ENCODE measurements at places on chromosomes 1 and 21.

GRCh38 chr1:226034482-226034881 lies 28.0 kb upstream of the H3-3A start:
- no peak for DNase-seq

- DNase-seq, result peak; percentile 44
These were observed 148.4 kb upstream of the MAP1LC3C start for GRCh38 chr1:242147096-242147976.

GRCh38 chr1:55868026-55868425 lies 652.9 kb upstream of the USP24 start:
- DNase-seq, result no peak

DNA sequence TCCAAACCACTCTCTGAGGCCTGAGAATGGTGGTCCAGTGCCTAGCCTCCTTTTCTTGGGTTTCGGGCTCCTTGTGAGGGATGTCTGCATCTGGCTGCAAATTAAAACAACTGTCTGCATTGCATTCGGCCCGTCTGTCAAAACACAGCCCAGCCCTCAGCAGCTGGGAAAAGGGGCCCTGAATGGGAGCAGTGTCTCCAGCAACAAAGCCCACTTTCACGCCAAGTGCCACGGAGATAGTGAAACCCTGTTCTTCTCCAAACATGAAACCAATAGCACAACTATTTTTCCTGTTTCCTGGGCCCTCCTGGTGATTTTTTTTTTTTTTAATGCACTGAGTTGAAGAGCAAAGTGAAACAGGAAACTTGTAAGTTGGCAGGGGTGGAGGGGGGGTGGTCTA lies 138.4 kb downstream of the PLXNA2 start:
- no peak for DNase-seq

DNA sequence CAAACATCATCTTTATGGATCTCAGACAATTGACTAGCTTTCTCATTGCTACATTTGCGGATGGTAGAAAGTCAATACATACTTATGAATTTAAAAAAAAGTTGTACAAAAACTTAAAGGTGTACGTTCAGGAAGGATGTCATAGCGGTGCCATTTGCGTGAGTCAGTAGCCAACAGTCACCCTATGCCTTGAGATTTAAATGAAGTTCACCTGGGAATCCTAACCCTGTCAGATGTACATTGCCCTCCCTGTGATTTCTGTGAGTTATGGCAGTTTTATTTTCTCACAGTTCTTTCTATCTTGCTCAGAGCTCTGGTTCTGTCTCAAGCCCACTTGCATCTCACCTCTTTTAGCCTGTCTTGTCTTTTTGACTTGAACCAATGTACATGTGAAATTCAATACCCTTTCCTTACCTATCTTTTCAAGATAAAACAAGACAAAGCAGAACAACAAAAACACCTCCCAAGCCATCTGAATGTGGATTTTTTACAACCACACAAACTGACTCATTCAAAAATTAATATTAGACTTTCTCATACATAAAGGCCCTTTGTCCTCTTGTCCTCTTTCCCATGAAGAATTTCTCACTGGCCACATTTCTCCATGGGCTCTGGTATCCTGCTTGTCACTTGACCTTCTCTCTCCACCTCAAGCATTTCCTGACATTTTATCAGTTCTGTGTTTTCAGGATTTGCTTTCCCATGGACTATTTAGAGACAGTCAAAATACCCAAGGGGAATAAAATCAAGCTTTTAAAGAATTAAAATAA lies 25.3 kb upstream of the ZNF697 start:
- DNase-seq, result peak; percentile 21

DNA sequence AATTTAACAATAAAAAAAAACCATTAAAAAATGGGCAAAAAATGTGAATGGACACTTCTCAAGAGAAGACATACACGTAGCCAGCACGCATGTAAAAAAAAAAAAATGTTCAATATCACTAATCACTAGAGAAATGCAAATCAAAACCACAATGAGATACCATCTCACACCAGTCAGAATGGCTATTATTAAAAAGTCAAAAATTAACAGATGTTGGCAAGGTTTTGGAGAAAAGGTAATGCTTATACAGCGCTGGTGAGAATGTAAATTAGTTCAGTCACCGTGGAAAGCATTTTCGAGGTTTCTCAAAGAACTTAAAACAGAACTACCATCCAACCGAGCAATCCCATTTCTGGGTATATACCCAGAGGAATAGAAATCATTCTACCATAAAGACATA lies 1091.5 kb upstream of the B3GALT2 start:
- no peak for DNase-seq

GRCh38 chr1:69055194-69055593 lies 512.5 kb upstream of the LRRC7 start:
- DNase-seq, result peak; percentile 1

- DNase-seq, result no peak
These were observed 113.4 kb downstream of the MATN1 start for GRCh38 chr1:30609999-30610345.

DNA sequence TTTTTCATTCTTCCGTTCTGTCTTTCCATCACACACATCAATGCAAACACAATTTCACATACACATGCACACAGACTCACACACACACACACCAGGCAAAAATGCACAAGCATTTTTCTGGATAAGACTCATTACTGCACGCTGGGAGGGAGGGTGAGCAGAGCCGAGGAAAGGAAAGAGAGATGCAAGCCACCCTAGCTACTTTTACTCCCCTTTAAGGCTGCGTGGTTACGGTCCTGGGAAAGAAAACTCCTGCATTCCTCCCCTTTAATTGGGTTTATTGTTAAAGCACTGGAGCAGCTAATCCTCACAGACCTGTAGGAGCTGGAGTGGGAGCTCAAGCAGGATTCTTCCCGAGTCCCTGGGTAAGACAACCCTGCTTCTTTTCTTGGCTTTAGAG lies at the start of gene CAMK1G:
Gene CAMK1G, plus strand, starts transcription at position 307 of the 400 bp plus-strand sequence. CDS start 11,270 bp downstream, outside the sequence.
- DNase-seq, result peak; percentile 43

DNA sequence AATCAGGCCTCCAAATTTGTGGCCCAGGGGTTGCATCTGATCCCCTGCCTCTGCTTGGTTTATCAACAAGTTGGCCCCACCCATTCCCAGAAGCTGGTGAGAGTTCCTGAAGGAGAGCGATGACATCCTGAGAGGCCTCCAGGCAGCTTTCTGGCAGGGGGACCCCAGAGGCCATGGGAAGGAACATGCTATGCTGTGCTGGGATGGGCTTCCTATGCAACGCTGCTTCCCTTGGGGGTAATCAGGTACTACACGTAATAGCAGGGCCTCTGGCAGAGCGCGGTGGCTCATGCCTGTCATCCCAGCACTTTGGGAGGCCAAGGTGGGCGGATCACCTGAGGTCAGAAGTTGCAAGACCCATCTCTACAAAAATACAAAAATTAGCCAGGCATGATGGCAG lies 8.4 kb upstream of the MTF1 start:
- no peak for DNase-seq

GRCh38 chr1:209884249-209884648 lies 53.8 kb upstream of the SYT14 start:
- no peak for DNase-seq

DNA sequence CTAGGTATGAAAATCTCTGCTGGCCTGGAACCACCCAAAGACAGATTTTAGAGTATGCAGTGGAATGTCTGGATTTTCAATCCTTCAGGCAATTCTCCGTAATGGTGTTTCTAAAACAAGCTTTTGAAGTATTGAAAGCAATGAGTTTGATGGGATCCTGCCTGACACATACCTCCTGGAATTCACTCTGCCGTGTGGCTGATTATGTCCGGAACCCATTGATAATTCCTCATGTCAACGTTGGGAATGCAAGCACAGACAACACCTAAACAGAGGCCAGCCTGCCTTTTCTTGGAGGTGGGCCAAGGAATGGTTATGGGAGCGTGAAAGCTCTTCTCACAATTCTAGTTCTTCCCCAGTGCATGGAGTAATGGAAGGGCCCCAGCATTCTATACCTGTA lies 168.9 kb upstream of the HMCN1 start:
- peak; percentile 97 for DNase-seq

GRCh38 chr1:73886716-73887115 lies 311.3 kb downstream of the LRRIQ3 start:
- DNase-seq, result no peak

DNA sequence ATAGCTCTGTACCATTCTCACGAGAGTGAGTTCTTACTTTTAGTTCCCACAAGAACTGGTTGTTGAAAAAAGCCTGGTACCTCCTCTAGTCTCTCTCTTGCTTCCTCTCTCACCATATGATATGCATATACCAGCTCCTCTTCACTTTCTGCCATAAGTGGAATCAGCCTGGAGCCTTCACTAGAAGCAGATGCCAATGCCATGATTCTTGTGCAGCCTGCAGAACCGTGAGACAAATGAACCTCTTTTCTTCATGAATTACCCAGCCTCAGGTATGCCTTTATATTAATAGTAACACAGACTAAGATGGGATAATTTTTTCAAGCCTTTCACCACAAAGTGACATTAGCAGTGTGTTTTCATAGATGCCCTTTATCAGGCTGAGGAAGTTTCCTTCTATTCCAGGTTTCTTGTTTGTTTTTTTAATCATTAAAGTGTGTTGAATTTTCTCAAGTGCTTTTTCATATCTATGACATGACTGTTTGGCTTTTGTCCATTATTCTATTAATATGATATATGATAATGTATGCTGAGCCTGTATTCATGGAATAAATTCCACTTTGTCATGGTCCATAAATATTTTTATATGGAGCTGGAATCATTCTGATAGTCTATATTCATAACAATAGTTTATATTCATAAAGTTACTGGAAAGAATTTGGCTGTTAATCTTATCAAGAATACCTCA lies 40.7 kb upstream of the C1orf185 start:
- DNase-seq, result no peak

DNA sequence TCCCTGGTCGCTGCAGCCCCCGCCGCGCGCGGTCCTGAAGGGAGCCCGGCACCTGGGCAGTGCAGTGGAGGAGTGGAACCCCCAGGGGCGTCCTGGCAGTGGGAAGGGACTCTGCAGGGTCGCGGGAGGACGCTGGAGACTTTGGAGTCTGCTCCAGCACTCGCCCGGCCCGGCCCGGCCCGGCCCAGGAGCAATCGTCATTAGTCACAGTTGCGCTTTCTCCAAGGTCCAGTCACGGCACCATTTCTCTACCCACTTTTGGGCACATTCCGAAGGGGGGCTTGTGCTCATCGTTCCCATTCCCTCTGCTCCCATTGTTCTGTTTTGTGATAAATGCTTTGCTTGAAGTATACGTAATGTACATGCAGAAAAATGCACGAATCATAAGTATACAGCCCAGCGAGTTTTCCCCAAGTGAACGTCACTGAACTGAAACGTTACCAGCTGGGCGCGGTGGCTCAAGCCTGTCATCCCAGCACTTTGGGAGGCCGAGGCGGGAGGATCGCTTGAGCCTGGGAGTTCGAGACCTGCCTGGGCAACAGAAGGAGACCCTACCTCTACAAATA lies 999 bp downstream of the THAP3 start:
- no peak for DNase-seq

GRCh38 chr1:46289134-46289494 lies 14.3 kb downstream of the LRRC41 start:
- no peak for DNase-seq

DNA sequence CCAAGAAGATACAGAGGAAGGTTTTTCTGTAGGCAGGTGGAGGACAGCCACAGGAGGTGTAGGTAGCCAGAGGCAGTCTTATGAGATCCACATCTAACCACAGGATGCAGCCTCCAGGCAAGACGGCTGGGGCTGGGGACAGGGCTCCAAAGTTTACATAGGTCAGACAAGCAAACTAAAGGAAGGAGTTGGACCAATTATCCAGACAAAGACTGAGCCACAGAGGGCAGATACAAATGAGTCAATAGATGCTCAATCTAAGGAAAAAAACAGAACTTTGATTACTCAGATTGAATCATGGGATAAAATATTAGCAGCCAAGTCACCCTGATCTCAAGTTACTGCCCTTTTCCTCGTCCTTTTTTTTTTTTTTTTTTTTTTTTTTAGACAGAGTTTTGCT lies 91.6 kb downstream of the RGS7 start:
- no peak for DNase-seq

GRCh38 chr1:36771240-36771639 lies 263.1 kb downstream of the GRIK3 start:
- no peak for DNase-seq

- no peak for DNase-seq
These were observed 37.4 kb downstream of the AK5 start for GRCh38 chr1:77319036-77319705.

GRCh38 chr1:232440325-232441035 lies 189.5 kb downstream of the SIPA1L2 start:
- DNase-seq, result no peak

- no peak for DNase-seq
These were observed 84.6 kb upstream of the NEK7 start for GRCh38 chr1:198072177-198072576.

DNA sequence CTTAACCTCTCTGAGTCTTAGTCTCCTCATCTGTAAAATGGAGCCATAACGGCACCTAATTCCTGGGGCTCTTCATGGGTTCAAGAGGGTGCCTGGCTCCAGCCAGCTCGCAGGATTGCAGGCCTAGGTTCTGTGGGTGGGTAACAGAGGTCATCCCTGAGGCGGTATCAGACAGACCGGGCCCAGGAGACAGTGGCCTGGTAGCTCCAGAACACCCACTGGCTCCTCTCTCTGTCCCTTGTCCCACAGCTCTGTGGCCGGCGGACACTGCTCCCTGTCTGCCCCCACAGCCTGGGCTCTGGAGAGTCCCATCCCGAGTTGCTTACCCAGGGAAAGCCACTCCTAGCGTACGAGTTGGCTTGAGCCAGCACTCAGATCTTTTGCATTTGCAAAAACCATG lies 150.3 kb downstream of the PEX14 start:
- no peak for DNase-seq

DNA sequence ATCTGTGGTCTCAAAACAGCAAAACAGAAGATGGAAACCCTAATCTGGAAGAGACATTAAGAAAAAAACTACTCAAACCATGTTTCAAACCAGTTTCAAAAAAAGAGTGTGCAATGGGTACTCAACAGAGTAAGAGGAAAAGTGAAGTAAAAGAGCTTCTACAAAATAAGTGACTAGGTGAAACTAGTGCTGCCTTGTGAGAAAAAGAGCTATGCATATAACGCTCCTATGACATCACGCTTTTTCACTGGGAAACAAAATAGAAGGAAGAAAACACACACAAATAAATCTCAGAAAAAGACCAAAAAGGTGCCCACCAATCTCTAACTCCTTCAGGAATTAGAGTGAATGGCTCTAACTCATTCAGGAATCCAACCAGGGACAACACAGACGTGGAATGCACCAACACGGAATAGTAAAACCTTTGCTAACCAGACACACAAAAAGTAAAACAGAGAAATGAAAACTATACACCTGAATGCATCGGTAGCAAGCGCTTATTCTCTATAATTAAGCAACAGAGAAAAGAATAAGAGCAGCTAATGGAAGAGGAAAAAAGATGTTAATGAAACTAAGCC lies 1.3 kb downstream of the FOXJ3 start:
- DNase-seq, result no peak

GRCh38 chr1:86154571-86155050 lies 2.0 kb downstream of the COL24A1 start:
- DNase-seq, result no peak

All from retinal pigment epithelial cell (primary cell).